Amniotic stem cell (primary cell): ENCODE measurements at places on chromosomes 5 and 9.

DNA sequence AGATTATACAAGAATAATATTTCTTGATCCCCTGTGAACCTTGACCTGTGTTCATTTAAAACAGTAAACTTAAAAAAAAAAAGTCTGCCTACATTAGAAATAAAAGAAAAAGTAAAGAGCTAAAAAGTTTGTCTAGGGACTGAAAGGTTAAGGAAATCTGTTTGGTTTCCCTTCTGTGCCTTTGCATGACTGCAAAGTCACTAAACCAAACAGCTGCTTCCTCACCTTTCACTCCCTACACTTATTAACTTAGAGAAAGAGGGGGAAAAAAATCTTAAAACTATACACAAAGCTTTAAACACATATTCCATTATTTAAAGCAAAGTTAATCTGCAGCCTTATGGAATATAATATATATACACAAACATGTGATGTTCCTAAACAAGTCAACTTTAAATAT lies 65.1 kb downstream of the ZFR start:
- DNase-seq = no peak

DNA sequence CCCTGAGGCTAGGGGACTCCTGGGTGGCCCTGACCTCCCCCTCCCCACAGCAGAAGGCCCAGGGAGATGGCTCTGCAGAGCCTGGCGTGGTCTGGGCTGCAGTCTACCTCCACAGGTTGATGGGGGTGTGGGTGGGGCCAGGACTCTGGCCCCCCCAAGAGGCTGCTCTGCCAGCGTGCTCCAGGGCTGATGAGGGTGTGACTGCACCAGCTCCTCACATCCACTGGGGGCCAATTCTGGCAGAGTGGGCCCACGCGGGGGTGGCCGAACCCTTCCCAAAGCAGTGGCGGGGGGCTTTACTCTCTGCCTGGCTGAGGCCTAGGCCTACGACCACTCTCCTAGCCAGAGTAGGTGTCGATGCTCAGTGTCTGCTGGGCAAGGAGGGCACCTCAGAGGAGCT lies 28.0 kb upstream of the UBAC1 start:
- DNase-seq = no peak

DNA sequence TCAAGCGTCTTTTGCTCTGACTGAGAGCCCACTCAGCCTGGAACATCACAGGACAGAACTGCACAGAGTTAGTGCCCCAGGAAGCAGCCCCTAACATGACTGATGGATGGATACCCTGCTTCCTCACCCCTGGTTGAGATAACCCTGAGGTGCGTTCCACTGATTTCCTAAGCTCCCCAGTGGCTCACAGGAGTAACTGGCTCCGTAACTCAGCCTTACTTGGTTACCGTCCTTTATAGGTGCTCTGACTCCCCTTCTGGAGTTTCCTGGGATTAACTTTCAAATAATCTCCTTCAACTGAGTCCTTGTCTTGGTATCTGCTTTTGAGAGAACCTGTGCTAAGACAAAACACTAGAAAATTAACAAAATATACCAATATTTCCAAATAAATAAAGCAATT lies 449.5 kb downstream of the AGTPBP1 start:
- DNase-seq = no peak

DNA sequence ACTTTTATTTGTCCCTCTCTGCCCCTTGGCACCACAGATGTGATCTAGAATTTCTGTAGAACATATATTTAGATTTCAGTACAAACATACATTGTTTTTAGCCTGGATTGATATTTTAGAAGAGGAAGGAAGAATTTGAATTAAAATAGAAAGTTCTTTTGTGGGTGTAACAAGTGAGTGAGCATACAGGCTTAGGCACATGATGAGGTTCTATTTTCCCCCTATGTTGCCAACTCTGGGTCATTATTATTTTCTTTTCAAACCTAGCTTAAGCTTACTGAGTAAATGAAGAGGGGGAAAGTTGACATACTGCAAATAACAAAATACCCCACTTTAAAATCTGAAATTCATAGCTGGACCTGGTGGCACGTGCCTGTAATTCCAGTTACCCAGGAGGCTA lies 102.9 kb downstream of the GCNT1 start:
- DNase-seq = no peak

DNA sequence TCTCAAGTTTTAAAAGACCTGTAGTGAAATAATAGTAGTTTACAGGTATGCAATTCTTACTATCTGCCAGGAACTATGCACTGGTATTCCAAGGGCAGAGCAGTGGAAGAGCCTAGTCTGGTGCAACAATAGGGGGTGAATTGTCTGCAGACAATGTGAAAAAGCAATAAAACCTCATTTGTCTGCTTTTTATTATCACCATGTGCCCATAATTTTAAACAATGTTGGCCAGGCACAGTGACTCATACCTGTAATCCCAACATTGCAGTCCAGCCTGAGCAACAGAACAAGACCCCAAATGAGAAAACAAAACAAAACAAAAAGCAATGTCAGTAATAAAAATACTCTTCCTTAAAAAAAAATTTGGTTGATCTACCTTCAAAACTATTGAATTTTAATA lies 12.2 kb upstream of the SLC44A1 start:
- DNase-seq = no peak
